GM19239 (cell line): ENCODE measurements at places on chromosomes 4 and X.

- no peak for DNase-seq
Measured at GRCh38 chr4:42904986-42905385, 12.5 kb downstream of the GRXCR1 start.

- DNase-seq = no peak
Measured at GRCh38 chr4:109040441-109040840, 262.0 kb downstream of the COL25A1 start.

DNA sequence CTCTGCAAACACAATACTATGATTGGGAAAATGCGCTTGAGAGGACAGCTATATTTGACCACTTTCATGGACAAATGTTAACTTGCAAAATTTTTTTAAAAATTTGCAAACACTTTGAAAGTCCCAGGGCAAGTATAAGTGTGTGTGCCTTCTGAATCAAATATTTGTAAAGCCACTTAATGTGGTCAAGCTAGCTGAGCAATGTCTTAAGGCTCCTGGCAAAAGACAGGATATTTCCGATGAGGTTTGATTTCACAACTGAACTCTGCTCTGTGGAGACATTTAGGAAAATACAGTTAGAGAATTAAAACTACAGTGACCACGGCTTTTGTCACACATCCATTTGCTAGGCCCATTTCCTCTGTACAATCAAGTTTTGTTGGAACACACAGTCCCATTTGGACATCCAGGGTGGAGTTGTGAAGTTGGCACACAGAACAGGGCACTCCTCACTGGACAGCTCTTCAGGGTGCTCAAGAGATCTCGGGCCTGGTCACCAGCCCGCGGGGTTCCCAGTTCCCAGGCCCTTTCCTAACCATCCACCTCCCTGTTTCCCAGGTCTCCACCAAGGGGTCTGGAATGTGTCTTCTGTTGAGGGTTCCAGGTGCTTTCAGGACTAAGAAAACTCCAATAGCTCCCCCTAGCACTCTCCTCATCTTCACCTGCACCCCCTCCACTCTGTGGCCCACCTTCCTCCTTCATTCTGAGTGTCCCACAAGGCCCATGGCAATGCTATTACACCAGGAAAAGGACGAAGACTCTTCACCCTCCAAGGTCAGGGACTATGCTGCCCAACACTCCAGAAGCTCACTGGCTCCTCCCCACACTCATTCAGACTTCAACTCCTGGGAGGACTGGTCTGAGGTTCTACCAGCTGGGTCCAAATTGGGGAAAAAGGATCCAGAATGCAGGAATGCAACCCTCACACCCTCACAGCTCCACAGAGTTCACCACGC lies 41.9 kb downstream of the XAGE2 start:
- no peak for DNase-seq

DNA sequence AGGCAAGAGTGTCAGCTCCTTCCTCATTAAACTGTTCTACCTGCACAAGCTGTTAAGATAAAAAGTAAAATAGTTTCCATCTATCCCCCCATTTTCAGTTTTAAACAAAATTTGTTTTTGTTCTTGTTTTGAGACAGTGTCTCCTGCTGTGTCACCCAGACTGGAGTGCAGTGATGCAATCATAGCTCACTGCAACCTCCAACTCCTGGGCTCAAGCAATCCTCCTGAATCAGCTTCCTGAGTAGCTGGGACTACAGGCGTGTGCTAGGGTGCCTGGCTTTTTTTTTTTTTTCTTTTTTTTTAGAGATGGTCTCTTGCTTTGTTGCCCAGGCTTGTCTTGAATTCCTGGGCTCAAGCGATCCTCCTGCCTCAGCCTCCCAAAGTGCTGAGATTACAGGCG lies 105.4 kb downstream of the HS6ST2 start:
- no peak for DNase-seq

GRCh38 chr4:56723659-56724230 lies 42.6 kb upstream of the HOPX start:
- DNase-seq = no peak

DNA sequence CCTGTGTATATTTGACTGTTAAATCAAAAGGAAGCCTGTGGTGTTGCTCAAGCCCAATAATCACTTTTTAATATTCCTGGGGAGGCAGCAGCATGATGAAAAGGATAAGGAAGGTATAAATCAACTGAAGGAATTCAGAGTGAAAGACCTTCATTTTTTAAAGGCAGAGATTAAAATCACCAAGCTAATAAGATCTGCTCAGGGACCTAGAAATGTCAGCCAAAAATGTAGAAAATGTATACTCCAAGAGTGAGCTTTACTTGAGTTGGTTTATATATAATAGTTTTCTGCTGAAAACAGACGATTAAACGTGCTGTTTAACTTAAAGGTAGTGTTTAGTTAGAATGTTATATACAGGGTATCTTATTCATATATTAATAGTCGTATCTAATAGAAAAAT lies 549.3 kb downstream of the IQCM start:
- no peak for DNase-seq

DNA sequence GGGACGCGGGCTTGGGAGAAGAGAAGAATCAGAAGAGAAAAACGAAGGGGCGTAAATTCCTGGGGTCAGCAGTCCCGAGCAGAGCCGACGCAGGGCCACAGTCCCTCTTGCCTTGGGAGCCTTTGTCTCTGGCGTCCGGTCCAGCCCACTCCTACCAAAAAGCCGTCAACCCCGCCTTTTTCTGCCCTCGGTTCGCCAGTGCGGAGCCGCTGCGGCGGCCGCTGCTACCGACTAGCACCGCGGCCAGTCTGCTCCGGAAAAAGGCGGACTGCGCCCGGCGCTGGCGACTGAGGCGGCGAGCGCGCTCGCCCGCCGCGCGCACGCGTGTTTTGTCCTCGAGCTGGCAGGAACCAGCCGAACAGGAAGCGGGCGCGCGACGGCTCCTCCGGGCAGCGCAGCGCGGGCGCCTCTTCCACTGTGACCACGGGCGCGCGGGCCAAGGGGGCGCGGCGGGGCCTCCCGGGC lies 502 bp downstream of the HNRNPDL start:
- DNase-seq = no peak

DNA sequence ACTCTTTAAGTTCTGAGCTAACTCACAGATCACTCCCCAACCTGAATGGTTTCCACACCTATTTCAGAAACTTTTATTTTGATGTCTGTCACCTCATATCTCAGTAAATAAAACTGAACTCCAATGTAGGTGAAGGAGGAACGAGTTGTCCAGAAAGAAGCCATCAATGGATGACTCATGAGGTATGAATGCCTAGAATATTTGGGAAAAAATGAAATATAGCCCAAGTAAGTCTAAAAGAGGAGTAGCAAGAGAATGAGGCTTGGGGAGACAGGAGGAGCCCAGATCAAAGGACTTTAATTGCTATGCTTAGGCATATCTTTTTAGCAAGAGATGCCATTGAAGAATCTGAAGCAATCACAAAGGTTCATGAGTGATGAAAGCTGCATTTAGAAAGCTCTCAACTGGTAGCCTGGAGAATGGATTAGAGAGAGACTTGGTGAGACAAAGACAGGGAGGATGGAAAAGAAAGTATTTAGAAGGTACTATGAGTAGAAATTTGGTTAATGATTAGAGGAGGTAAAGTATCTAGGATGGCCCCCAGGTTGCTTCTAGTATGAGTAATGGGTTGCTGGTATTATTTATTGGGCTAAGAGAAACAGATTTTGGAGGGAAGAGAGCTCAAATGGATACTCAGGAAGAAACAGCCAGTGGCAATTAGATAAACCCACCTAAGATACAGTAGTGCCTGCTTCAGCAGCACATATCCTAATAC lies 39.4 kb downstream of the NOCT start:
- no peak for DNase-seq

DNA sequence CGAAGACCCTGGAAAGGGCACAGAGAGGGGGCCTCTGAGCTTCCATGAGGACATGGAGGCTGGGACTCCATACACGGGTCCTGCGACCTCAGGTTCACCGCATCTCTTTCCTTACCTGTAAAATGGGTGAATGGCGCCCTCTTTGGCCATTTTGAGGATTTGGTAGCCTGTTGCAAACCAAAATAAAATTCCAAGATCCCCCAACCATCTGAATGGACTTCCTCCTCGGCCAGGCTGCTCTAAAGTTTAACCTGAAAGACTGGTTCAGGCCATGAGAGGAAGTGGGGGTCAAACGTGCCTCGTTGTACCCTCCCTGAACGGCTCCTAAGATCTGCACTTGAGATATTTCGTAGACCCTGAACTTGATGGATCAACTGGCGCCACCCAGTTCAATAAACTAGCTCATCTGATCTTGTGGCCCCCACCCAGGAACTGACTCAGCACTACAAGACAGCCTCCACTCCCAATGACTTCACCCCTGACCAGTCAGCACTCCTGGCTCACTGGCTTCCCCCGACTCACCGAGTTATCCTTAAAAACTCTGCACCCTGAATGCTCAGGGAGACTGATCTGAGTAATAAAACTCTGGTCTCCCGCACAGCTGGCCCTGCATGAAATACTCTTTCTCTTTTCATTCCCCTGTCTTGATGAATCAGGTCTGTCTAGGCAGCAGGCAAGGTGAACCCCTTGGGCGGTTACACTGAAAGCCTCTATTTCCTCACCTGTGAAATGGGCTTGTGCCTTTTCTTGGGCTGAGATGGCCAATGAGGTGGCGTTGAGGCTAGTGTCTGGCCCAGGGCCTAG lies 32.9 kb upstream of the GPR78 start:
- peak; percentile 28 for DNase-seq

DNA sequence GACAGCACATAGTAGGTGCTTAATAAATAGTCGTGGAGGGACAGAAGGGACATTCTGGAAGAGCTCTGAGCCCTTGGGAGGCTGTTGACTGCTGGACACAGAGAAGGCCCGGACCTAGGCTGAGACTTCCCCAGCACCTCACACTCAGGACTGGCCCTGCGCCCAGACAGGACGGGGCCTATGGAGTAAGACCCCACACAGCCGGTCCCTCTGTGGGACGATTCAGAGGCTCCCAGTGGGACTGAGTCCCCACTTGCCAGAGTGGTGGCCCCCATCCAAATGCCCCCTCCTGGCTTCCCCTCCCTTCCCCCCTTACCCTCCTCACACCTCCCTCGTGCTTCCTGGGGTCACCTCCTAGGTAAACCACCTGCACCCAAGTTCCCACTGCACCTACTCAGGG lies 8.9 kb downstream of the ABLIM2 start:
- no peak for DNase-seq

DNA sequence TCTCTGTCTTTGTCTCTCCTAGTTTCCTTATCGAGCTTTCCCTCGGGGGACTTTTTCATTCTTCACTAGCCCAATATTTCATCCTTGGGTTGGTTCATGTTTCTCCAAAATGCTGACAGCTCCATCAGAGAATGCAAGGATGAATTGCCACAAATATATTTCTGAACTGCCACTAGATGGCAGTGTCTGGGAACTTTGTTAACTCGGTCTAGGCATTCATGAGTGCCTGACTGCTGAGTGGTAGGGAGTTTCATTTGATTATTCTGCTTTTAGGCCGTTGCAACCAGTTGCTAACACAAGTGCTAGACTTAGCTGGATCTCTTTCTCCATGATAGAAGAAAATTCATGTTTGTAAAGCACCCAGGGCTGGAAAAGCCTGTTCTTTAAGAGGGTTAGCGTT lies 73.5 kb upstream of the RAP2C start:
- DNase-seq = peak; percentile 32

GRCh38 chrX:69314436-69315348 lies 149.4 kb upstream of the PJA1 start:
- no peak for DNase-seq

GRCh38 chrX:43655151-43656004 lies 721 bp upstream of the MAOA start:
- DNase-seq = no peak

GRCh38 chr4:186196063-186196462 lies 4.7 kb downstream of the CYP4V2 start:
- DNase-seq = no peak

DNA sequence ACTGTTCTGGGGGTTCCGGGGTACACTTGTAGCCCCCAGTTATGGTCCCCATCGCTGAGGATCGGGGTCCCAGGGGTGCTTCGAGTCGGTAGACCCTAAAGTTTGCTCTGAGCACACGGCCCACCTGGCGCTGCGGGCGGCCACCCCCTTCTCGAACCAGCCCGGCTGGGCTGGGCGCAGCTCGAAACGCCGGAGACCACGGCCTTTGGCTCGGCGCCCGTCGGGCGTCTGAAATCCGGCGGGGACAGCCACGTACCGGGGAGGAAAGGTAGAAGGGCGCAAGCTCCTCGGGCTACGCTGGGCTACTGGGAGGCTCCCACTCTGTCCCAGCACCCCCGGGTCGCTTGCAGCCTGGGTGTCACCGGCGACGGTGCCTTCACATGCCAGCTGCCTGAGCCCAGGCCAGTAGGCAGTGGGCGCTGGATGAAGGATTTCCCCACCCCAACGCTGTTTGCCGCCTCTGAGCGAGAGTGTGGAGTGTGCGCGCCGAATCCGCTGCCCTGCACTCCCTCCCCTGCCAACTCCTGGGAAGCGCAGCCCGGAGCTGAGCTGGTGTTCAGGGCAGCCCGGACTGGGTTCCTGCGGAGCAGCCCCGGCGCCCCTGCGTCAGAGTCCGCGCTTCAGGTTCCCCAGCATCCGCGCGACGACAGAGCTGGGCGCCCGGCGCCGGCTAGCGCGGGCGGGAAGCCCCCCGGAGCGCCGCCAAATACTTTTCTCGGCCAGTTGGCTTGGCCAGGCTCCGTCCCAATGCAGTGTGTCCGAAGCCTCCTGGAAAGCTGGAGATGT lies 637 bp downstream of the MAMLD1 start:
- no peak for DNase-seq

DNA sequence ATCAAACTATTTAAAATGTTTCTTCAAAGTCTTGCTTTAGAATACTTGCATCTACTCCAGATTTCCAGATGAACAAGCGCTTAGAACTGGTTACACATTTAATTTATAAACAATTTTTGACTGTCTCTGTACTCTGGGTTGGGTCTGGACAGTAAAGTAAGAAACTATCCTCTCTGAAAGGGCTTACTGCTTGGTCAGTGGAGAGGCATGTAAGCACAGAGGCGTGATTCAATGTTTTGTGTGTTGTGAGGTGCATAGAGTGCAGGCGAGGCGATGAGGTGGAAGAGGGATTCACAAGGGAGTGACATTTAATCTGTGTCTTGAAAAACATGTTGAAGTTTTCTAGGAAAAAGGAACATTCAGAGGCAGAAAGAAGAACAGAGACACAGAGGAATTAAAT lies 231.4 kb downstream of the VEGFC start:
- DNase-seq = no peak

DNA sequence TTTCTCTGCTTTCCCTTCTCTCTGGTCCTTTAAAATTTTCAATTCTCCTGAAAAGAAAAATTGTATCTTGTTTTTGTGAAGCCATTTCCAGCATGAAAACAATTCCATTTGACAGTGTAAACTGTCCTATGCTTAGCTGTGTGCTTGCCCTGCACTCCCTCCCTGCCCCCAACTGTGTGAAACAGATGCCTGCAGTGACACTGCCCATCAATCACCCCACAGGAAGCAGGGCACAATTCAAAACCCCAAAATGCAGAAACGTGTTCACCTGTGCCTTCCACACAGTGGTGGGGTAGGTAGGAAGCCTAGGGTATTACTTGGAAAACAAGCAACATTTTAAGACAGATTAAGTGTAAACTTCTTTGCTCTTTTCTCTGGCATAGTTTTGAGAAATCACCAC lies 6.2 kb upstream of the FHDC1 start:
- DNase-seq = no peak

DNA sequence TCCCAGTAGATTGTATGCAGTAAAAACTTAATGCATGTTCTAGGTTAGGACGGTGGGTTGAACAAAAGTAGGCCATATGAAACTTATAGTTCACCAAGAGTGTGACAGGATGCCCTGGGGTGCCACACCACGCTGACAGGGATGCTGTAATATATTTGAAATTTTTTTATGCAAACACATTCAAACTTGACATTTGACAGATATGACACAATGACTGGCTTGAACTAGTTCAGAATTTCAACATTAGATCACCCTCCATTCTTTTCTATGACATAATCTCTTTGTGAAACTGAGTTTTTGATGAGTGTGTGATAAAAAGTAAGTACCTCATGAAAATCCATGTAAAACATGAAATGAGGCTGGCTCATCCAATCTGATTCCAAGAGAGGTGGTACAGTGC lies 198.4 kb downstream of the PALLD start:
- DNase-seq = no peak
